ENCODE measurements at places on chromosomes 12 and 14.

DNA sequence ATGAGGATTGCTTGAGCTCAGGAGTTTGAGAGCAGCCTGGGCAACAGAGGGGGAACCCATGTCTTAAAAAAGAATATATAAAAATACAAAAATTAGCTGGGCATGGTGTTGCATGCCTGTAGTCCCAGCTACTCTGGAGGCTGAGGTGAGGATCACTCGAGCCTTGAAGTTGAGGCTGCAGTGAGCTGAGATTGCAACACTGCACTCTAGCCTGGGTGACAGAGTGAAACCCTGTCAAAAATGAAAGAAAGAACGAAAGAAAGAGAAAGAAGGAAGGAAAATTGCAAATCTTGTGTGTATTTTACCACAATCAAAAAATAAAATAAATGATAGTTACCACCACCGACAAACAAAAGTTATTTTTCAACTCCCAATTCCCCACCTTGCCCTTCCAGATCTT lies 45.3 kb downstream of the SPRING1 start:
- no peak for DNase-seq

DNA sequence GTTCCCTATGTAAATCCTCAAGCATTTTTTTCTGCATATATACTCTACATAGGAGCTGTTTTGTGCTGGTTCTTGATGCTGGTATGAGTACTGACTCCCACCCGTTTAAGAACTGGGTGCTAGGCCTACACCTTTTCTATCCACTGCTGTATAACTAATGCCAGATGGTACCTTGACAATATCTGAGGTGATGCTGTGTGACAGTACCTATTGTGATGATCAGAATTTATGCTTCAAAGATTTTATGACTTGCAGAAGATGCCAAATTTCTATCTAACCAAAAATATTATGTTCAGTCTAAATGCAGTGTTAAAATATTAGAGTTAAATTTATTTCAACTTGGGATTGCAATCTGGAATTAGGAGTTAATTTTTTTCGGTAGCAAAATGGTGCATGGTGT lies 272.3 kb upstream of the NOVA1 start:
- no peak for DNase-seq

DNA sequence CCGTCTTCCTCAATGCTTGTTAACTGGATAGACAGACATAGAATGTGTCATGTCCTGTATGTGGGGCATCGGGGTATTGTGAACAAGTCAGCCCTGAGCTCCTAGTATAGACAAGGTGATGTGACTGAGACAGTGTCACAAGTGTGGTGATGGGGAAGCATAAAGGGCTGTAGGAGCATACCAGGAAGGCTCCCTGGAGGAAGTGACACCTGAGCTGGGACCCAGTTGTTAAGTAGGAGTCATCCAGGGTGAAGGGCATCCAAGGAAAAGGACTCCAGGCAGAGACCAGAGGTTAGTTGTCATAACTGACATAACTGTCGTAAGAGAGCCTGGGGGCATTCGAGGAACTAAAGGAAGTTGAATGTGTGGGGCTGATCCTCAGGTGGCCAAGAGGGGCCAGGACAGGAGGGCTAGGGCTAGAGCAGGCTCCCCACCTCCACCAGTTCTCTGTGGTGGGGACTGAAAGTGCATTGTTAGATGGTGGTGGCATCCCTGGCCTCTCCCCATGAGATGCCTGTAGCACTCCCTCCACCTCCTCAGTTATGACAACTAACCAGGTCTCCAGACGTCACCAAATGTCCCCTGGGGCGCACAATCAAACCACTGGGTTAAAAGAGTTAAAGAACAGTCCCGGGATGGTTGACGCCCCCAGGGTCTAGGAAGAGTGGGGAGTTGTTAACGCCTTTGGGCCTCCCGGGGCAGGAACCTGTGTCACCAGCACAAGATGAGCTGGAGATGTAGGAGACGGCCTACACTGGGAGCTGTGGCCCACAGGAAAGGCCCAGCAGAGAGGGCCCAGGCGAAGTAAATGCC lies 2.4 kb downstream of the FICD start:
- DNase-seq, result no peak

- no peak for DNase-seq
Observed at GRCh38 chr12:54306925-54307741, 6.3 kb upstream of the NFE2 start.

GRCh38 chr12:111869671-111870070 lies 27.6 kb downstream of the MAPKAPK5 start:
- no peak for DNase-seq

GRCh38 chr12:64724201-64724745 lies 34.9 kb downstream of the GNS start:
- DNase-seq, result no peak

GRCh38 chr12:129665414-129665813 lies 238.4 kb downstream of the TMEM132D start:
- DNase-seq, result no peak

GRCh38 chr12:68963856-68964745 lies 31.1 kb upstream of the CPM start:
- no peak for DNase-seq

GRCh38 chr14:92692822-92693226 lies 55.6 kb downstream of the LGMN start:
- no peak for DNase-seq

DNA sequence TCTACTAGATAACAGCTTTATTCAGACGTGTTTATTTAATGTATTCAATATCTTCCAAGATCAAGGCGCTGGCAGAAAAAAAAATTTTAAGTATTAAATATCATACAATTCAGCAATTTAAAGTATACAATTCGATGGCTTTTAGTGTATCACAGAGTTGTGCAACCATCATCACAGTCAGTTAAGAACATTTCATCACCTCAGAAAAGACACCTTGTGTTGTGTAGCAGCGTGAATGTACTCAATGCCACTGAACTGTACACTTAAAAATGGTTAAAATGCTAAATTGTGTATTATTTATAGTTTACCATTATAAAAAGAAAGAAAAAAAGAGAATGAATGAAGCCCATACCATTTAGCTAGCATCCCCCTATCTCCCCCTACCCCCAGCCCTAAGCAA lies 96.4 kb downstream of the RIN3 start:
- DNase-seq, result no peak

DNA sequence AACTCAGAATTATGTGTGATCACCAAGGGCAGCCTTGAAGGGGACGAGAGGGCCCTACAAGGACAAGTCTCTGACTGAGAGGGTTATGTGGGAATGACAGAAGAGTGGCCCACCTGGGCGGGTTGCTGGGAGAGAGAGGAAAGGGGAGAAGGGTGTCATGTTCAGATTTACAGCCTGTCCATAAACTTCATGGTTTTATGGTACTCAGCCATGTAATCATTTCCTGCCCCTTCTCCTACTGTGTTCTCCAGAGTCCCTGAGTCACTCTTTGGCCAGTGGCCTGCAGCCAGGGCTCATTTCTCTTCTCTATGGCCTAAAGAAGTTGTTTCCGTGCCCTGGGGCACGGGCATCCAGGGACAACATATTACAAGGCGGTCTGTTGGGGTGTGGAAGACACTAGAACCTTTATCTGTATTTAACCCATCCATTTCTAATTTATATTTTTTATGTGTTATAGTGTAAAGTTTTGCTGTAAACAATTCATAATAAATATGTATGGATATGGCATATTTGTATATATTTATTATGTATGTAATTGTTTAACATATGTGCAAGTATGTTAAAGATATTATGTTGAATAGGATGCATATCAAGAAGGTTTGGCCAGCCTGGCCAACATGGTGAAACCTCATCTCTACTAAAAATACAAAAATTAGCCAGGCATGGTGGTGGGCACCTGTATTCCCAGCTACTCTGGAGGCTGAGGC lies 26.9 kb downstream of the DDX47 start:
- no peak for DNase-seq

DNA sequence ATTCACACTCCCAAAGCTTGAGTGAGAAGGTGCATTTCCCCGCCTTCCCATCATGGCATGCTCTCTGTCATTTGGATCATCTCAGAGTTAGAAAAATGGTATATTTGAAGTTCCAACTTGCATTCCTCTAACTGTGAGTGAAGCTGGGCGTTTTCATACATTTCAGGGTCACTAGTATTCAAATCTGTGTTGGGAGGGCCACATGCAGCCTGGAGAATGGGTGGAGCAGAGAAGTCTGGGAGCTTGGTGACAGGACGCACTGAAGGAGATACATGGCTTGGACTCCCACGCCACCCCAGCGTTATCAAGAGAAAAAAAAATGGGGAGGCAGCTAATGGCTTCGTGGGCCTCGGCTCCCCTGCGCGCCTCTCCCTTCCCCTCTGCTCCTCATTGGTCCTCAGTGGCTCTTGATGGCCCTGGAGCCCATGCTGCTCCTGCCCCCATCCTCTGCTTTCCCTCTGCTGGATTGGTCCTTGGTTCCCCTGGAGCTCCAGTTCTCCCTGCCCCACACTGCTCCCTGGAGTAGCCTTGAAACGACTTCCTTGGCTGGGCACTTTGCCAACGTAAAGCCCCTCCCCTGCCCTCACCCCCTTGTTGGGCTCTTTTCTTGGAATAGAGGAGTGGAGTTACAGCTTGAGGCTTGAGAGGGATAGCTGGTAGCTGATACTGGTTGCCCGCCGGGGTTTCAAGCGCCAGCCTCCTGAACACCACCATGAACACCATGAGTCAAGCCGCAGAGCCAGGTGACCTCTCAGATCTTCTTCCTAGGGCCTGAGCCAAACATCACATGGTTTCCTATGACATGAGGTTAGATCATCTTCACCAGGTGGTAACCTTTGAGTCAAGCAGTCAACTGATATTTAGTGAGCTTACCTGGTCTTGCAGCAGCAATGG lies 139.6 kb downstream of the PRKCH start:
- no peak for DNase-seq

GRCh38 chr14:75011356-75011994 lies 8.8 kb downstream of the EIF2B2 start:
- no peak for DNase-seq

- DNase-seq, result no peak
Observed at GRCh38 chr14:63899953-63900352, 47.1 kb downstream of the SYNE2 start.

- DNase-seq, result no peak
Observed at GRCh38 chr12:80710727-80711449, 3.5 kb downstream of the MYF6 start.

DNA sequence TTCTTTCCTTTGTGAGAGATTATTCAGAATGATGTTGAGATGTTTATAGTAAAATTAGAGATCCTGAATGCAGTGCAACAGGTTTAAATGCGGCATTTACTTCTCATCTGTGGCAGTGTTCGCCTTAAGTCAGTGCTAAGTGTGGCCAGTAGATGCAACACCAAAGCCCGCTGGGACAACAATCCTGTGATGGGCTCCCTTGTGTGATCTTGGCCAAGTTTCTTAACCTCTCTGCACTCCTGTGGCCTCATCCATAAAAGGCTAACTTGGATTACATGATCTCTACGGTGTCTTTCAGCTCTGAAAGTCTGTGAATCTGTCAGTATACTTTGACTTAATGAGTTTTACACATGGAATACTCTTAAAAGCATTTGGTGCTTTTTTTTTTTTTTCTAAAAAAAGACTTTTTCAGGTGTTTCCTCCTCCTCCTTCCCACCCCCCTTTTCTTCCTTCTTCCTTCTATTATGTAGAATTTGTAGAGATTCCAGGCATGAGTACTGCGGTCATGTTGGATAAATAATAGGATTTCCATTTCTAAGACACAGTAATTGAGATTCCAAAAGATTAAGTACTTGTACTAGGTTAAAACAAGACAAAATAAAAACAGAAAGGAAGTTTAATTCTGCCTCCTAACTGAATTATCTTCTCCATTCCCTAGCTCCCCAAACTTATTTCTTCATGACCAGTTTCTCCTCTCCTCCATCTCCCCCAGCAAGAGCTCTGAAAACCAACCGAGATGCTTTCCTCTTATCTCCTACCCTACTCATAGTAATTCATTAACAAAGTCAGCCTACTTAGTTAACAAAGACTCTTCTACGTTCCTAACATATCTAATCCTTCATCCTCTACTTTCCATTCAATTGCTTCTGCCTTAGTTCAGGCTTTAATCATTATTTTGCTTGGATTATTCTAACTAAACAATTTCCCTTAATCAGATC lies 42.2 kb upstream of the NAV3 start:
- no peak for DNase-seq

DNA sequence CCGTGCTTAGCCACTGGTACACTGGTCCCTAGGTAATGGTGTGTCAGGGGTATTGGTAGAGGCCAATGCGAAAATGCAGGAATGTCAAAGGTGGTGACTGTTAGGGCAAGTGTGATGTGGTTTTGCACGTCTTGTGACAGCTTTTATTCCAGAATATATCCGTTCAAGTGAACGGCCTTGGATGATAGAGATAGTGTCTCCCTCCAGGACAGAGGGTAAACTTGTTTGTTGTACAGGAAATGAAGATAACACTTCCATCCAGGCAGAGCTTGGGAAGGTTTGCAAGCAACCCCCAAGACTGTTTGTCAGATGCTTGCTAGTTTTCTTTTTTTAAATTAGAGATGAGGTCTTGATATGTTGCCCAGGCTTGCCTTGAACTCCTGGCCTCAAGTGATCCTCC lies 84.2 kb downstream of the DNAH10 start:
- no peak for DNase-seq

GRCh38 chr12:94663702-94664101 lies 13.3 kb upstream of the TMCC3 start:
- no peak for DNase-seq

- DNase-seq, result no peak
Observed at GRCh38 chr12:30902001-30902400, 24.5 kb upstream of the TSPAN11 start.

- DNase-seq, result no peak
Observed at GRCh38 chr14:76274324-76274723, 101.6 kb upstream of the ESRRB start.

DNA sequence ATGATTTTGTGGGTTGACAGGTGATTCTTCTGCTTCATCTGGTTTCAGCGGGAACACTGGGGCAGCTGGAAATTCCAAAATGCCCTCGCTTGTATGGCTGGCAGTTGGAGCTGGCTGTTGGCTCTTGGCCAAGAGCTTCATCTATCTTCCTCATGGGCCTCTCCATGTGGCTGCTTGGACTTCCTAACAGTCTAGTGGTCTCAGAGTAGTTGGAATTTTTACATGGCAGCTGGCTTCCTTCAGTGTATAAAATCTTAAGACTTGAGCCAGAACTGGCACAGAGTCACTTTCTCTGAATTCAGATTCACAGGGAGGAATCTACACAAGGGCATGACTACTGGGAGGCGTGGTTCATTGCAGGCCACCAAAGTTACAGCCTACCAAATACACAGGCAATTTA lies 204.9 kb upstream of the RMST start:
- DNase-seq, result no peak

DNA sequence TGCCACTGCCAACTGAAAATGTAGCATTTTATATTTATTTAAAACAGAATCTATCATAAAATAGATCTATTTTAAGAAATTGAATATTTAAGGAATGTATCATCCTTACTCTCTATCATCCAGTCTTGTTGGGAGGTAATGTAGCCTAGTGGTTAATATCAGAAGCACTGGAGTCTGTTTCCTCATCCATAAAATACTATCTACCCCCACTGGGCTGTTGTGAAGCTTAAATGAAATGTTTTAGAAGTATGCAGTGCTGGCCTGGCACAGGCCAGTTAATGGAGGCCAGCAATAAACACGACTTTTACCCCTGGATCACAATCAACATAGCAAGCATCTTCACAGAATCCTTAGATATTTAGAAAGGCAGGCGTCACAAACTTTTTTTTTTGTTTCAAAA lies 188.0 kb downstream of the CAND1 start:
- DNase-seq, result no peak

Measured in nucleus accumbens (tissue), 56 donors.